Left ventricle myocardium inferior (tissue), 1 donor: ENCODE measurements at places on chromosomes 7 and 10. TPM values are rescaled to one million over a fixed set of nuclear protein-coding genes. Genes with fewer than 3 reads are reported as not detected.

The HKDC1 gene
- total RNA-seq: not detected

The SFRP5 gene
- total RNA-seq: 8.7 TPM

The PRKAR2B gene
- 21.8 TPM for total RNA-seq

The SYT15B gene
- total RNA-seq: 0.93 TPM

The ZNF485 gene
- 1.5 TPM for total RNA-seq

The SNX13 gene
- 42.2 TPM for total RNA-seq

The HTR7 gene
- total RNA-seq: 0.22 TPM
